GM06990 (cell line): ENCODE measurements at places on chromosomes 5 and 9.

- no peak for DNase-seq
Observed at GRCh38 chr9:134366223-134367031, 40.2 kb downstream of the RXRA start.

- no peak for DNase-seq
Observed at GRCh38 chr9:69030851-69031645, 4.5 kb upstream of the FXN start.

DNA sequence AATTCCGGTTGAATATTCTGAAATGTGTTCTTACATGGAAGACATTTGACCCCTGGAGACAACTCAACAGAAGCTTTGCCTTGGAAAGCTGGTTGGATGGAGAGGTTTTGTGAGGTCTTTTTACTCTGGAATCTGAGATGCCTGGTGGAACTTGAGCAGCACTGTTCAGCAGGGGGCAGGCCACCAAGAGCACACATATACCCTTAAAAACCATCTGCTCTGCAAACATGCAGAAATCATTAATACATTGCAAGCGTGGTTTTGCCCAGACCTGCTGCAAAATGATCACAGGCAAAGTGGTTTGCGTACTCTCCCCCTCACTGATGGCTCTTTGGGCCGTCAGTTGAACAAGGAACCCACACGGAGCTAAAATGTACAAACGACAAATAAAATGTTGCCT is 32.8 kb upstream of the DAP start:
- DNase-seq: no peak

GRCh38 chr9:100667448-100667847 is 89.6 kb downstream of the CAVIN4 start:
- DNase-seq: no peak

DNA sequence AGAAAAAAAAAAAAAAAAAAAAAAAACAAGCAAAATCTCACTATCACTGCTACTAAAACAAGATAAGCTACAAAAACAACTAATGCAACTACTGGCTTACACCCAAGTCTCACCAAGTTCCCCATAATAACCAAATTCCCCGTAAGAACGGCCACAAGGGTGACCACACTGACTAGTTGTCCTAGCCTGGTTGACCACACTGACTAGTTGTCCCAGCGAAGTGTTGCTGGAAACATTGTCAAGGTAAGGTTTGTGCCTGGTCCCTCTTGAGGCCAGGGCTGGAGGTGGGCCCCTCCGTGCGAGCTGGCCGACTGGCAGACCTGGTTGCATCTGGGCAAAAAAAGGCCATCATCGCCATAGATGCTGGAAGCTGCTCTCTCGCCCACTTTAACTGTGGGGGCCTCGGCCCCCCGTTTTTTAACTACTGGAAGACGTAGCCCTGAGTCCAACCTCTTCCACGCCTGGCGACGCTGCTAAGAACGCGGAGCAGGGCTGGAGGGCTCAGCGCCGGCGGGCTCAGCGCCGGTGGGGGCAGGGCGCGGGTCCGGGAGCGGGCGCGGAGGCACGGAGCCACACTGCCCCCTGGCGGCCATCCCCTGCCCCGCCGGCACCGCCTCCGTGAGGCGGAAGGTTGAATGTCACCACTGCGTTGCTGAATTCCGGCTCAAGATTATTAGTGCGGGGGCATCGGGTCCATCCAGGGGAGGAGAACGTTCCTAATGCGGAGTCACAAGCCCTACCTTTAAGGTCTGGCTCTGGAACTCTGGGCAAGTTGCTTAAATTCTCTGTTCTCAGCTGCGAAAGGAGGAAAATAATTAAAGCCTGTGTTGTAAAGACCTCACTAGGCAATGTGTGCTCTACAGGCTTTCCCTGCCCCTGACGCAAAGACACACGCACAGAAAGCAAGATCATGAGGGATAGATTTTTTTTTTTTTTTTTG is 84.0 kb downstream of the HSD17B3 start:
- peak; percentile 64 for DNase-seq

DNA sequence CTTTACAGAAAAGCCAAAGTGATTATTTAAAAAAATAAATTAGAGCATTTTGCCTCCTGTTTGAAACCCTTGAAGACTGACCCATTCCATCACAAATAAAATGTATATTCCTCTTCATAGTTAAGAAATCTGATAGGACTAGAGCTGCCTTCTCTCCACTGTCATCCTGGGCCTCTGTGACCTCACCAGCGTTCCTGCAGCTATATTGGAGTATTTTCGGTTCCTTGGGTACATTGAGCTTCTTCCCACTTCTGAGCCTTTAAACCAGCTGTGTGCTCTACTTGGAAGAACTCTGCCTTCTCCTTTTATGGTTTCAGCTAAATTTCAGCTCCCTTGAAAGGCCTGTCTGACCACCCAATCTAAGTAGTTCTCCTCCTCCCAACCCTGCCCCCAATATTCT is 99.1 kb upstream of the ABCA1 start:
- DNase-seq: no peak
